ENCODE measurements at places on chromosomes 12 and 14. TPM values are rescaled to one million over a fixed set of nuclear protein-coding genes. Genes with fewer than 3 reads are reported as not detected.

DNA sequence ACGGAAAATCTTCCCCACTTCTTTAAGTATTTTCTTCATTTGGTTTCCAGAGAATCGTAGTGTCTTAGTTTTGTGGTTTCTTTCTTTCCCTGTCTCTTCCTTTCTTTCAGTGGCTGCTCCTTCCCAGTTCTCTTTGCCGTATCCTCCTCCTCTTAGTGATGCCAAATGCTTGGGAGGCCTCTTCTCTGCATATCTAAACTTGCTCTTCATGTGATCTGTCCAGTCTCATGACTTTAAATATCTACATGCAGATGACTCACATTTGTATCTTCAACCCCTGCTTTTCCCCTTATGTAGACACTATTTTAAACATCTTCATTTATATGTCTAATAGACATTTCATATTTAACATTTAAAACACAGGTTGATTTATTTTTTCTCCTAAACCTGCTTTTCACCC is 149.2 kb downstream of the PTCSC3 start:
- DNase-seq = no peak
- H3K27ac ChIP-seq = no peak overlapping the region
- H3K4me1 ChIP-seq = no peaks in the 10 kb centered on the region

DNA sequence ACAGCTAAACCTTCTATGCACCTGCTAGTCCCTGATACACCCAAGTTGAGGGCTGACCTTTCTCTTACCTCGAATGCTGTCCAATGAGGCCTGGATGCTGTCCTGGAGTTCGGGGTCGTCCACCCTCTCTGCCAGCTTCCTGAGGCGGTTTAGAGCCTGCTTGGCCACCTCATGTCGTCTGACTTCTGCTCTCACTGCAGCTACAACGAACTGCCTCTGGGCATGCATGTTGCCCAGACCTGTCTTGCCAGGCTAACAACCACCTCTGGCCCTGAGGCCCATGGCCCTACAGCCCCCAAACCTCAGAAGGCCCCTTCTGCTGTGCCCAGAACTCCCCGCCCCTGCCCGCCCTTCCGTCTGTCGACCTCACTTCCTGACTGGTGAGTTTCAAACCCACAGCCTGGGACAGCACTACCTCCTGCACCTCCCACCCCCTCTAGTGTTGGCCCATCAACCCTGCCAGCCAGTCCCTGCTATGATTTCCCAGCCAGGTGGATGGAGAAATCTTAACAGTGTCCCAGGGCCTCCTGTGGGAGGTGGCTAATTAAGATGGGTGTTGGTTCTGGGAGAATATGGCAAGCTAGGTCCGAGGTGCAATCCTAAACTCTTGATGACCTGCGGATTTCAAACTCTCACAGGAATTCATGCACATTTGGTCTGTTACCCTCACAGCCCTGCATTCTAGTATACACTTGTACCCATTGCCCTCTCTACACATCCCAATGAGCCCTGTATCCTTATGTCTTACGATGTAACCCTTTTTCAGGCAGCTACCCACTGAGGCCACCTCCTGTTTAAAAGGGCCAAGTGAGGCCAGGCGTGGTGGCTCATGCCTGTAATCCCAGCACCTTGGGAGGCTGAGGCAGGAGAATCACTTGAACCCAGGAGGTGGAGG is 2.7 kb upstream of the TSPAN31 start:
- peak overlapping the region; percentile 37 for H3K4me3 ChIP-seq
- H3K36me3 ChIP-seq = no peaks in the 10 kb centered on the region
- DNase-seq = peak; percentile 83
- peak overlapping the region; percentile 78 for H3K27ac ChIP-seq
- H3K27me3 ChIP-seq = no peaks in the 10 kb centered on the region

DNA sequence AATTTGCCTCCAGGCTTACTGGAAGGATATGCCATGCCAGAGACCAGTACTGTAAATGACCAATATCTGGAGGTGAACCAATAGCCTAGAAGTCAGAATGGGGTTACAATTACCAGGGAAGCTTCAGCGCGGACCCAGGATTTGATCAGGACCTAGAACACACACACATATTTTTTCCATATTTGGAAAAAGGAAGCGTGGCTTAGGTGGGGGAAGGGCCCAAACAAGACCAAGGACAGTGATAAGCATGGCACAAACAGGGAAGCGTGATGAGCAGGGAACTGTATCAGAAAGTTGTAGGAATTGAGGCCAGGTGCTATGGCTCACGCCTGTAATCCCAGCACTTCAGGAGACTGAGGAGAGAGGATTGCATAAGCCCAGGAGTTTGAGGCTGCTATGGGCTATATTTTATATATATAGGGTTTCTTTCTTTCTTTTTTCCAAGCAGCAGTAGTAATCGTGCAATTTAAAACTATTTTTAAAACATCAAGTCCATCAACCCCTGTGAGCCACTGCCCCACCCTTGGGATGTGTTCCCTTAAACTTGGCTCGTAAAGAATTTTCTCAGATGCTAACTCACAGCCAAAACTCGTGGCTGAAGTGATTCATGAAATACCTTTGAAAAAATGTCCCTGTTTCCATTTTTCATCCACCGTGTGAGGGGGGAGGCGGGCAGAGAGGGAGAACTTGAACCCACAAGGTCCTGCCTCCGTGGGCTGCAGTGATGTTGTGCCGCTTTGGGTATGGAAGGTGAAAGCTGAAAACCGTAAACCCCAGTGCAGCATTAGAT is 16.7 kb downstream of the HRK start:
- H3K27ac ChIP-seq = no peak overlapping the region
- H3K4me1 ChIP-seq = no peaks in the 10 kb centered on the region
- no peak overlapping the region for H3K4me3 ChIP-seq
- no peak for DNase-seq

FGD4 gene
- 135 TPM for total RNA-seq

- H3K4me1 ChIP-seq = no peaks in the 10 kb centered on the region
- peak overlapping the region; percentile 7 for H3K27ac ChIP-seq
- no peaks in the 10 kb centered on the region for H3K27me3 ChIP-seq
- DNase-seq = no peak
- no peak overlapping the region for H3K4me3 ChIP-seq
- H3K36me3 ChIP-seq = no peaks in the 10 kb centered on the region
Measured at GRCh38 chr12:21615431-21615830, 10.8 kb upstream of the GYS2 start.

DNA sequence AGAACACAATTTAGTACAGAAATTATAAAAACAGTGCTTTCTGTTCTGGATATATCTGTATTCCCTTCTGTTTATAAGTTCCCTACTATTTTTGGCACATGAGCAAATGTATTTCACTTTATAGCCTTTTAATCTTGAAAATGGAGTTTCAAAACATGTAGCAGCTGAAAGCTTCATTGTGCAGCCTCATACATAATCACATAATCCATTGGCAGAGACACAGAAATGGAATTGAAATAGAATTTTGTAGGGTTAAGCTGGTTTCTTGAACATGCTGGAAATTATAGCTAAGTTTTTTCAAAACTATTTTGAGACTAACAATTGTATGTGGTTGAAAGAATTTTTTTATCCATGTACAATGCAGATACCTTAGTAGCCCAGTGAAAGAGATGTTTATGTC is 614.3 kb upstream of the MDGA2 start:
- H3K4me3 ChIP-seq = no peak overlapping the region
- no peaks in the 10 kb centered on the region for H3K36me3 ChIP-seq
- no peaks in the 10 kb centered on the region for H3K27me3 ChIP-seq
- H3K4me1 ChIP-seq = no peaks in the 10 kb centered on the region
- H3K27ac ChIP-seq = no peak overlapping the region
- no peak for DNase-seq

DNA sequence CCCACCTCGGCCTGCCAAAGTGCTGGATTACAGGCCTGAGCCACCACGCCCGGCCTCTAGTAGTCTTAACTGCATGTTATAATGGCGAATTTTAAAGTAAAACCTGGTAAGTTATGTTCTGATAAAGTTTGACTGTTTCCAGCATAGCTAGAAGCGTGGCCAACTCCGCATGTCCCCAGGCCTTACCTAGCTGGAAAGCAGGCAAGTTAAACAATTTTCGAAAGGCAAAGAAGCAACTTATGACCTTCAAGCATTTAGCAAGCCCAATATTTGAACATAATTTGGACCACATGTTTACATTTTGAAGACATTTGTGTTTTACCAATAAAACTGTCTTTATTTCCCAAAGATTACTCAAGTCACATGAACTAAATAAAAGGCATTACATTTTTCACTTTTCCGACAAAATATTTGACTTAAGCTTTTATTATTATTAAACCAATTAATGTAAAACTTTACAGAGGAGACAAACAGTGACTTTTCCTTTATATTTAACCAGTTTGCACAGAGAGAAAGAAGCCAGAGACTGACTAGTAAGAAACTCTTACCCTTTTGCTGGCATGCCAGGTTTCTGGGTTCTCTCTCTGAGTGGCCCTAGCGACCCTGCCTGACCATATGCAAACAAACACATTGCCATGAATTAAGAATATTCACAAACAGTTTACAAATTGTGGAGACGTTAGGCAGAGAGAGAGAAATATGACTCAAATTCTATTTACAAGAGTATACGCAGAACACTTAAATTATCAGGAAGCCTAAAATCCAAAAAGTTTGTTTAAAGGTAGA is 106.3 kb downstream of the RIN3 start:
- no peak overlapping the region for H3K4me3 ChIP-seq
- no peaks in the 10 kb centered on the region for H3K4me1 ChIP-seq
- H3K36me3 ChIP-seq = no peaks in the 10 kb centered on the region
- H3K27me3 ChIP-seq = no peaks in the 10 kb centered on the region
- H3K27ac ChIP-seq = peak overlapping the region; percentile 7

LRP6 gene
- 78.4 TPM for total RNA-seq

FGF6 gene
- total RNA-seq = not detected

DCN gene
- total RNA-seq = 543 TPM

GRCh38 chr14:32596390-32596789 is 267.3 kb downstream of the AKAP6 start:
- DNase-seq = no peak
- no peaks in the 10 kb centered on the region for H3K27me3 ChIP-seq
- no peak overlapping the region for H3K27ac ChIP-seq
- H3K36me3 ChIP-seq = no peaks in the 10 kb centered on the region

DNA sequence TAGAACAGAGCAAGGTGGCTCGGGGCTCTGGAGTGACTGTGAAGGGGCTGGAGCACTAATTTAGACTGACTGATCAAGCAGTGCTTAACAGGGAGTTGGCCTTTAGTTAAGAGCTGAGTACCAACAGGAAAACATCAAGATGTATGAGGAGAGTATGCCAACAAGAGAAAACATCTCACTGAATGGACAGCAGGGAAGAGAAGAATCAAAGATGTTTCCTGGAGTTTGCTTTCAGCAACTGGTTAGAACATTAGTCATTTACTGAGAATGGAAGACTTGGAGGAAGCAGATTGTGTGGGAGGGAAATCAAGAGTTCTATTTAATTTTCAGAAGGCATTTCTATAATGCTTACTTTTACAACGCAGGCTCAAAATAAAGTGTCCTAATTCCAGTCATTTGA is 259.3 kb downstream of the ADAMTS20 start:
- no peaks in the 10 kb centered on the region for H3K27me3 ChIP-seq
- H3K36me3 ChIP-seq = no peaks in the 10 kb centered on the region
- H3K27ac ChIP-seq = no peak overlapping the region
- no peaks in the 10 kb centered on the region for H3K4me1 ChIP-seq
- no peak overlapping the region for H3K4me3 ChIP-seq

TAS2R7 gene
- total RNA-seq = not detected

KRT82 gene
- total RNA-seq = not detected

- H3K4me1 ChIP-seq = no peaks in the 10 kb centered on the region
- no peak for DNase-seq
- H3K27me3 ChIP-seq = no peaks in the 10 kb centered on the region
- H3K36me3 ChIP-seq = no peaks in the 10 kb centered on the region
- H3K27ac ChIP-seq = no peak overlapping the region
Measured at GRCh38 chr14:93858896-93859295, 68.2 kb upstream of the FAM181A start.

DNA sequence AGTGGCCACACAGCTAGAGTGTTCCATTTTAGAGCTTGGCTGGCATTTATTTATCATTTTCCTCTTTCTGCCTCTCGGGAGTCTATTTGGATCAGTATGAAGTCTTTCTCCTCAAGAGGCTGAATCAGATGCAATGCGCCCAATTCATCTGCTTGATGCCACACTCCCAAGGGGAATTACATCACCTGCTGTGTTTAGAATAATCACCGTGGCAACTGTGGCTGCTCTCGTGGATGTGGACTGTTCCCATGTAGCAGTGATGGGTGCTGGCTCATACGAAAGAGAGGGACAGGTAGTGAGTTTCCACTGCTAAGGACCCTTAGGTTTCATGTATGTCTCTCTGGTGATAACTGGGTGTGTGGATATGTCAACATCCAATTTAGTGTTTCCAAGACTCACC is 70.7 kb downstream of the SRRM4 start:
- no peaks in the 10 kb centered on the region for H3K36me3 ChIP-seq
- no peaks in the 10 kb centered on the region for H3K27me3 ChIP-seq

DNA sequence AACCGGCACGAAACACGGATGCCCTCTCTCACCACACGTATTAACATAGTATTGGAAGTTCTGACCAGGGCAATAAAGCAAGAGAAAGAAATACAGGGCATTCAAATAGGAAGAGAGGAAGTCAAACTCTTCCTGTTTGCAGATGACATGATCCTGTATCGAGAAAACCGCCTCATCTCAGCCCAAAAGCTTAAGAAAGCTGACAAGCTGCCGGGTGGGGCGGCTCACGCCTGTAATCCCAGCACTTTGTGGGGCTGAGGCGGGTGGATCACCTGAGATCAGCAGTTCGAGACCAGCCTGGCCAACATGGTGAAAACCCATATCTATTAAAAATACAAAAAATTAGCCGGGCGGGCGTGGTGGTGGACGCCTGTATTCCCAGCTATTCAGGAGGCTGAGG is 17.7 kb downstream of the OR6S1 start:
- no peaks in the 10 kb centered on the region for H3K4me1 ChIP-seq
- no peaks in the 10 kb centered on the region for H3K36me3 ChIP-seq
- H3K27me3 ChIP-seq = no peaks in the 10 kb centered on the region
- H3K27ac ChIP-seq = no peak overlapping the region

DNA sequence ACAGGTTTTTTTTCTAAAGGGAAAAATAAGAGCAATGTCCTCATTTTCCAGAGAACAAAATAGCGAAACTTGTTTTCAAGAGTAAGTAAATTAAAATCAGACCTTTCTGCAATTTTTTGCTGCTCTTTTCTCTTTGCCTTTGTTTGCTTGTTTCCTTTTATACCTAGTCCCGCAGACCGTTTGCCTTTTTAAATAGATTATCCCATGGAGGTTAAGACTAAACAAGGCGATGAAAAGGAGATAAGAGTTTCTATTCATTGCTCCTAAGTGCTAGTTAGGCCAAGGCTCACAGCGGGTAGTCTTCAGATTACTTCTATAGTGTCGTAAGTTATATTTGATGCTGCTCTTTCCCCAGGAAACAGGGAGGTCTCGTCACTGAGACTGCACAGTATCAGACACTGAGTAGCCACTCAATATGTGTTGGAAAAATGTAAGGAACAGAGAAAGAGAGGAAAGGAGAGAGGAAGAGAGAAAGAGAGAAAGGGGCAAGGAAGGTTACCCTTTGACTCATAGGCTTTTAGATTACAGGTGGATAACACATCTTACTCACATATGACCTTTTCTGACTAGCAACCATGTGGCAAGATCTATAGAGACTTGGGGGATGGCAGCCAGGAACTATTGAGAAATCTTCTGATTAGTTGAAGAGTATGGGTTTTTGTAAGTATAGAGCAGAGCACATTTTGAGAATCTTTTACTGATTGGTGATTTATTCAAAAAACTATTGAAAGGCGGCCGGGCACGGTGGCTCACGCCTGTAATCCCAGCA is 107.5 kb upstream of the PARP11 start:
- H3K27ac ChIP-seq = no peak overlapping the region
- H3K4me1 ChIP-seq = no peaks in the 10 kb centered on the region
- H3K4me3 ChIP-seq = no peak overlapping the region
- no peaks in the 10 kb centered on the region for H3K27me3 ChIP-seq
- DNase-seq = no peak

GRCh38 chr14:58639842-58640484 is 2.2 kb downstream of the DACT1 start:
- peaks cover 3% of the 10 kb centered on the region for H3K4me1 ChIP-seq
- DNase-seq = no peak
- no peak overlapping the region for H3K27ac ChIP-seq
